ENCODE measurements at places on chromosomes 12 and 14. TPM values are rescaled to one million over a fixed set of nuclear protein-coding genes. Genes with fewer than 3 reads are reported as not detected.
A peak's percentile ranks its signal among the peaks of the same experiment; 100 is the strongest.

- no peaks in the 10 kb centered on the region for H3K27me3 ChIP-seq
- no peak for DNase-seq
- no peak overlapping the region for H3K27ac ChIP-seq
- H3K36me3 ChIP-seq: no peaks in the 10 kb centered on the region
Measured at GRCh38 chr14:95237958-95238340, 80.6 kb upstream of the DICER1 start.

Gene LUM
- not detected for polyA plus RNA-seq

GRCh38 chr12:1845427-1845826, 25.1 kb downstream of the LRTM2 start:
- H3K27me3 ChIP-seq: no peaks in the 10 kb centered on the region
- no peak overlapping the region for H3K4me3 ChIP-seq
- no peaks in the 10 kb centered on the region for H3K36me3 ChIP-seq
- H3K4me1 ChIP-seq: peaks cover 10% of the 10 kb centered on the region

DNA sequence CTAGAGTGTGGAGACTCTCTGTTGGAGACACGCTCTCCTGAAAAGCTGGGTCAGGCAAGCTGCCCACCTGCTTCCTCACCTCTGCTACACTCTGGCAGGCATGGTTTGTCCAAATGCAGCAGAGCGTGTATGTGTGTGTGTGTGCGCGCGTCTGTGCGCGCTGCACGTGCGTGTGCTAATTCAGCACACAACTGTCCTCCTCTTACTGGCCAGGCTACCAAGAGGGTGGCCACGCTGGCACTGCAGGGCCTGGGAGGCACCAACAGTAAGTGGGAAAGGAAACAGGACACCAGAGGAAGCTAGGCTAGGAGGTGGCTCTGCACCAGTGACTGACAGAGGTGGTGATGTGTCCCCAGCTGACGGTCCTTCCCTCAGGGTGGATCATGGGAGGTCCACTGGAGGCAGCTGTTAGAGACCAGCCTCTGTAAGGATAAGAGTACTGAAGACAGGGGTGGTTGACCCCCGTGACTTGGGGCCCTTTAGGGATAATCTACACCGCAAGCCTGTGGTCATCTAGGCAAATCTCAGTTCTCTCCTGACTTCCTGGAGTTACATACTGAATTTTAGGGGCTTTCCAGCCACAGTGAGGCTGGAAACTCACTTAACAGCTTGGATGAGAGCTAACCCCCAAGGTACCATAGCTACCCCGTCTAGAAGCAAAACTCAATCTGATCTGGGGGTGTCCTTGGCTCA, 15.6 kb upstream of the TFCP2 start:
- H3K4me3 ChIP-seq: no peak overlapping the region
- H3K4me1 ChIP-seq: no peaks in the 10 kb centered on the region
- no peak overlapping the region for H3K27ac ChIP-seq

Gene NXPH4
- polyA plus RNA-seq: not detected

GRCh38 chr14:103065861-103066260, 8.5 kb upstream of the CDC42BPB start:
- no peak overlapping the region for H3K27ac ChIP-seq
- H3K36me3 ChIP-seq: no peaks in the 10 kb centered on the region
- H3K4me1 ChIP-seq: no peaks in the 10 kb centered on the region
- DNase-seq: no peak
- H3K27me3 ChIP-seq: no peaks in the 10 kb centered on the region

GRCh38 chr12:16473610-16474326, 126.3 kb downstream of the MGST1 start:
- H3K36me3 ChIP-seq: no peaks in the 10 kb centered on the region
- no peaks in the 10 kb centered on the region for H3K27me3 ChIP-seq
- H3K4me1 ChIP-seq: no peaks in the 10 kb centered on the region

DNA sequence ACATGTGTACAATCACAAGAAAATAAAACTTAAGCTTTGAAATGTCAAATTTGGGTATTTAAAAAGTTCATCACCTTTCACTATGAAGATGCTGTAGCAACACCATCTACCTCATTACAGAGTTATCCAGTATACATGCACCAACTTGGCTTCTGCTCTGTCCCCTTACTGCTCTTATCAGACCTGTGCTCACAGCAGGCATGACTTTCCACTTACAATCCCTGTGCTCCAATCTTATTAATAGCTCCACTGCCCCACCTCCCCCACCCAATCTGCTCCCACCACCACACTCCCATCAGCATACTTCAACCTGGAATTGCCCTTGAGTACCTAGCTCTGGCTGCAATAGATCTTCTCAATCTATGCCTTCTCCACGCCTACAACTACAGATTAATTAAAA, 13.3 kb downstream of the GALC start:
- H3K4me1 ChIP-seq: no peaks in the 10 kb centered on the region
- H3K27ac ChIP-seq: no peak overlapping the region
- DNase-seq: no peak
- peaks cover 36% of the 10 kb centered on the region for H3K36me3 ChIP-seq
- no peaks in the 10 kb centered on the region for H3K27me3 ChIP-seq

GRCh38 chr14:24246765-24247212, 4.4 kb upstream of the TINF2 start:
- no peak overlapping the region for H3K4me3 ChIP-seq
- H3K27me3 ChIP-seq: no peaks in the 10 kb centered on the region
- peaks cover 29% of the 10 kb centered on the region for H3K36me3 ChIP-seq
- DNase-seq: peak; percentile 37

GRCh38 chr14:49480979-49481498, 105.1 kb downstream of the RPS29 start:
- H3K27ac ChIP-seq: no peak overlapping the region
- H3K4me3 ChIP-seq: no peak overlapping the region
- H3K27me3 ChIP-seq: no peaks in the 10 kb centered on the region
- H3K4me1 ChIP-seq: no peaks in the 10 kb centered on the region
- no peak for DNase-seq

DNA sequence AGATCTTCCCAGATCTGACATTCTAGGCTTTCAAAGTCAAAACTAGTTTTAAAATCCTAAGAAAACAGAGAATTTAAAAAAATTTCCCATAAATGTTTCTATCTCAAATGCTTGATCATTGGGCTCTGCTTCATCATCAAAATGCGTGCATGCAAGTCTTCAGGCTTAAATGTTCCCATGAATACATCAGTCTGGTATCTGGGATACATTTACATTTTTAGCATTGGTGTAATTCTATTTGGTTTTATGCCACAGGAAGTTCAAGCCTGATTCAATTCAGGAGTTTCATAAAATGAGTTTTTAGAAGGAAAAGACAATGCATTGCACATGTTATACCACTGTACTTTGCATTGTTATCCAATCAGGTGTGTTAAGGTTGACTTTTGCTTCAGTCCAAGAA, 336.4 kb downstream of the PCNX1 start:
- H3K4me3 ChIP-seq: no peak overlapping the region
- no peak overlapping the region for H3K27ac ChIP-seq

Gene MIS18BP1
- polyA plus RNA-seq: 39.2 TPM

DNA sequence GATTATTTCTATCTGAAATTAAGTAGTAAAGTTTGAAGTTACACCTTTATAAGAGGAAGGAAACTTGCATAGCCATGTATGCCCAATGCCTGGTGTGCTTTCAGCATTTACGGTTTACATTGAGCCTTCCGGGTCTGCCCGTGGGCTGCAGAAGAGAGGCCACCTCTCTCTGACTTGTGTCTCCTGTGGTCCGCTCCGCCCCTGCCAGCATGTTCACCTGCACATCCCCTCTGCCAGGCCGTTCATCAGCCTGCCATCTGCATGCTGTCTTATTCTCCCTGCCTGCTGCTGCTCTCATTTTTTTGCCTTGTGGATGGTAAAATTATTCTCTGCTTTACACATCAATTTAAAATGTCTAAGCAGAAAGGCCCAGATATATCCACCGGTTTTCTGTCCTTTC, 41.5 kb upstream of the DYNC1H1 start:
- DNase-seq: no peak
- H3K27ac ChIP-seq: no peak overlapping the region
- no peaks in the 10 kb centered on the region for H3K27me3 ChIP-seq
- peaks cover 37% of the 10 kb centered on the region for H3K36me3 ChIP-seq
- H3K4me1 ChIP-seq: no peaks in the 10 kb centered on the region

DNA sequence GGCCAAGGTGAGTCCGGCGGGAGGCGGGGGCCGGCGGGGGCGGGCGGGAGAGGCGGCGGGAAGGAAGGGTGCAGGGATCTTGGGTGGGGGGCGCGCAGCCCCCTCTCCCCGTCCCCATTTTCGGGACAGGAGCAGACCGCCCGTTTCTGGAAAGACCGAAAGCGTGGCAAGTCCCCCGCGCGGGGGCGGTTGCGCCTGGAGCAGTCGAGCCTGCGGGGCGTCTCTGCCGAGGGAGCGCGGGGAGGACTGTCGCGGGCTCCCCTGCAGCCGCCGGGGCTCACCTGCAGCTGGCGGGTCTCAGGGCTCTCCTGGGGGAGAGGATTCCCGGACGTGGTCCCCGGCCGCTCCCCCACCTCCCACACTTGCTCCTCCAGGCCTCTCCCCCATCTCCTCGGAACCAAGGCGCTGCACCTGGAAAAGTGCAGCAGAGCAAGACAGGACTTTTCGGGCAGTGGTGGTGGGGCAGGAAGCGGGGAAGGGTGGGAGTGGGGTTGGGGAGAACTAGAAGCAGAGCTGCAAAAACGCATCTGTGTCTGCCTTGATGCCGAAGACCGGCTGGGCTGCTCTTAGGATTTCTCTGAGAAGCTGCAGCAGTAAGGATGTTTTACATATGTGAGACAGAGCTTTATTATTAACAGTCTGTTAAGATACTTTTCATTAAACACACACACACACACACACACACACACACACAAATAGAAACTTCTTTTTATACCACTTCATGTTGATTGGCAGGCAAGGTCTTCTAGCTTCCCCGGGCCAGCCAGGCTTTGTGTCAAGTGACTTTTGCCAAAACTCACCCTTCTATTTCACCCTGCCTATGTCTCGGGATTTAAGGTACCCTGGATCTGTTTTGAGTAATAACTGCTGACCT, 677 bp downstream of the C12orf75 start:
- peak overlapping the region; percentile 76 for H3K4me3 ChIP-seq
- H3K36me3 ChIP-seq: no peaks in the 10 kb centered on the region
- peaks cover 4% of the 10 kb centered on the region for H3K27me3 ChIP-seq
- H3K4me1 ChIP-seq: peaks cover 25% of the 10 kb centered on the region

Gene AKAP6
- not detected for polyA plus RNA-seq

DNA sequence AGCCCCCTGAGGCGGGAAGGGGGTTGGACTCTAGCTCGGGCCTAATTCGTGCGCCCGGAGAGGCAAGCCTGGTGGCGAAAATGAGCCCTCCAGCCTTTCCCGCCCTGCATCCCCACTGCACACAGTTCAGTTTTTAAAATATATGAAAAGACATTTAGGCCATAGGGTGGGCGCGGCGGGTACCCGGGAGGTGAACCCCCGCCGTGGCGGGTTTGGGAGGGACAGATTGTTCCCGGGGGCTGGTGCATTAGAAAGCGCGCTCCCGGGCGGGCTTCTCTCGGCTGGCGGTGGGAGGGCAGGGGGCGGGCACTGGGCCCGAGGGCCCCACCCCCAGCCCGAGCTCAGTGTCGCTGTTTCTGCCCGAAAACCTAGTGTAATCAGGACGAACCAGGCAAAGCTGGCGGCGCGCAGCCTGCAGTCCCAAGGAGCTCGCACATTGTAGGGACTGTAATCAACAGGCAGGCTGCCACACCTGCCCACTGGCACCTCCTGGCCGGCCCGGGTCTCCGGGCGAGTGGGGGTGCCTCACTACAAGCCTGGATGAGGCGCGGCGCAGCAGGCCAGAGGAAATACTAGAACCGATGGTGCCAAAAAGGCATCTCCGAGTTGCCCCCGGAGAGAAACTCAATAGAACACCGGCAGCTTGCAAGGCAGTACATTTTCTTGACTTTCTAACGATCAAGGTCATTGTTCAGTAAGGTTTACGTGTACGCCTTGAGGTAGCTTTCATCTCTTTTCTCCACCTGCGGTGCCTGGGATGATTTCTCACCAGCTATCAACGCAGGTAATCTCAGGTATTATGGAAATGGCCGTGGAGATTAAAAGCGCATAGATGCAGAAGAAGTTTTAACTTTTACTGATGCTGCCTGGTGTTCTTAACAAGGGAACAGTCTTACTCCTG, 764 bp upstream of the SPTB start:
- H3K27ac ChIP-seq: no peak overlapping the region
- H3K4me1 ChIP-seq: peaks cover 2% of the 10 kb centered on the region
- DNase-seq: no peak

GRCh38 chr12:126051611-126052107, 986.4 kb downstream of the AACS start:
- H3K4me1 ChIP-seq: no peaks in the 10 kb centered on the region
- no peaks in the 10 kb centered on the region for H3K36me3 ChIP-seq
- H3K27ac ChIP-seq: no peak overlapping the region
- no peak overlapping the region for H3K4me3 ChIP-seq

Gene PCNX4
- 16.7 TPM for polyA plus RNA-seq

DNA sequence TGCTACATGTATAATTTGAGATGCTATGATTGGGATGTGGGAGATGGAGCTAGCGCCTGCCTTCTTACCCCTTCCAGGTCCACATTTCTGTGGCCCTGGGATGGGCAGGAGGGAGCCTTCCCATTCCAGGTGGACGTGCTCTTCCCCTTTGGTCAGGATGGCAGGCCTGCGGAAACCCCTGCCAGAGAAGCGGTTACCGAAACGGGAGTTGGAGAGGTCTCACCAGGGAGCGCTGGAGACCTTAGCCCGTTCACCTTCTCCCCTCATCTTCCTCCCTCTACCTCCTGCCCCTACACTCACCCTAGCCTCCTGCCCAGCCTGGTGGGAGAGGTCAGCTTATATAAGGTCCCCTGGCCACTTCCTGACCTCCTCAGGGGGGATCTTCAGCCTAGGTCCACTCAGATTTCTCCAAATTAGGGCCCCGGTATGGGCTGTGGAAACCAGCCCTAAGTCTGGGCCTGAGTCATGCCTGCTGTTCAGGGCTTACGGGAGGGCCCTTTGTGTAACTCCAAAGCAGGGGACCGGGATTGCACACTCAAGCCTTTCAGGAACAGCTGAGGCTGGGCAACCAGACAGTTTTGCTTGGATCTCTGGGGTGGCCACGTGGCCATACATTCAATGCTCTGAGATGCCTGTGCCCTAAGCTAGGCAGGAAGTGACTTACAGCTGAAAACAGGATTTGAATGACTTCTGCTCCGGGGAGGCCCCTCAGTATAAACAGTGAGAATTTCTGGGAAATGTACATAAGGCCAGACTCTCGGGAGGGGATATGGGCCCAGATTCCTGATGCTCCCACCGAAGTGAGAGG, 10.2 kb upstream of the MEG3 start:
- no peaks in the 10 kb centered on the region for H3K4me1 ChIP-seq
- DNase-seq: no peak
- H3K27ac ChIP-seq: no peak overlapping the region
- H3K36me3 ChIP-seq: no peaks in the 10 kb centered on the region
- no peak overlapping the region for H3K4me3 ChIP-seq

Gene GPR68
- not detected for polyA plus RNA-seq

GRCh38 chr14:101125313-101125712, 221.8 kb upstream of the RTL1 start:
- H3K27me3 ChIP-seq: peaks cover 5% of the 10 kb centered on the region
- no peaks in the 10 kb centered on the region for H3K36me3 ChIP-seq
- DNase-seq: no peak
- no peak overlapping the region for H3K27ac ChIP-seq
- peaks cover 11% of the 10 kb centered on the region for H3K4me1 ChIP-seq
- H3K4me3 ChIP-seq: no peak overlapping the region

GRCh38 chr12:50533971-50534370, 29.2 kb downstream of the DIP2B start:
- H3K27ac ChIP-seq: no peak overlapping the region
- no peak overlapping the region for H3K4me3 ChIP-seq
- DNase-seq: no peak
- no peaks in the 10 kb centered on the region for H3K36me3 ChIP-seq
- peaks cover 66% of the 10 kb centered on the region for H3K4me1 ChIP-seq

GRCh38 chr14:103775506-103775905, 59.9 kb downstream of the ZFYVE21 start:
- no peak overlapping the region for H3K4me3 ChIP-seq
- H3K27ac ChIP-seq: no peak overlapping the region
- DNase-seq: no peak
- H3K36me3 ChIP-seq: no peaks in the 10 kb centered on the region
- H3K4me1 ChIP-seq: no peaks in the 10 kb centered on the region
- no peaks in the 10 kb centered on the region for H3K27me3 ChIP-seq

All from CD14-positive monocyte (primary cell).